ENCODE measurements at places on chromosomes 1 and 21.

DNA sequence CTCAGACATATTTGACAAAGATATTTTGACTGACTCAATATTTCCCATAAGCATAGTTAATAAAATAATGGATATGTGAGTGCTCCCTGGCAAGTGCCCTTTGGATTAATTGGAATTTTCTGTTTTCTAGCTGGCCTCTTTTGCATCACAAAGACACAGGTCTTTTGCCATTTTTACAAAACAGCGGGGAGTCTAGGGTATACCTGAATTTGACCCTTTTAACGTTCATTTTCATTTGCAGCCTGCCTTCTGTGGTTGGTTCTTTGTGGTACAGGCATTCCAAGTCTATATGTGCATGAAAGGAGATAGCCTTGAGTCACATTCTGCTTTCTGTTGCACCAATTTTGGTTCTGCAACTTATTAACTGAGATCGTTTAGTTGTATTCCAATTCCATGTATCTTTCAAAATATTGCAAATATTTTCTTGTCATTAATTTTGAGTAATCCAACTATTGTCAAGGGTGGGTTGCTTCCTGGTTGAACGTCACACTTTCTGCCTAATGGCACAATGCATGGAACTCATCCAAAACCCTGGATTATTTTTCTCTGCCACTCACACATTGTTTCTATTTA, 171.7 kb downstream of the CRB1 start:
- no peak for DNase-seq

GRCh38 chr1:65674522-65674921, 118.2 kb upstream of the PDE4B start:
- DNase-seq: no peak

DNA sequence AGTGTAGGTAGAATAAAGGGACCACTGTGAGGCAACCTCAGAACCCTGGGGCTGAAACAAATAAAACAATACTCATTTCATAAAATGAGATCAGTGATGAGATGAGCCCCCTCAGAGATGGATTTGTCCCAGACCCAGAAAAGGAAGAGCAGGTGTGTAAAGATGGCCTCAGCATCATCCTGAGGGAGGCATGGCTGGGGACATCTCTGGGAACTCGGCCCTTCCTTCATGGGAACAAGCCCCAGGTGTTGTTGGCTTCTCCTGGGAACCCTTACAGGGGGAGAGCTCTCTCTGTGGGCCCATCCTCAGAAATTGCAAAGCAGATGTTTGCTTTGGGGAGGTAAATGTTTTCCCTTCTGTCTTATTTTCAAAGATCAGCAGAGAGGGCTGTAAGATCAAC, 133.2 kb upstream of the USP24 start:
- no peak for DNase-seq

DNA sequence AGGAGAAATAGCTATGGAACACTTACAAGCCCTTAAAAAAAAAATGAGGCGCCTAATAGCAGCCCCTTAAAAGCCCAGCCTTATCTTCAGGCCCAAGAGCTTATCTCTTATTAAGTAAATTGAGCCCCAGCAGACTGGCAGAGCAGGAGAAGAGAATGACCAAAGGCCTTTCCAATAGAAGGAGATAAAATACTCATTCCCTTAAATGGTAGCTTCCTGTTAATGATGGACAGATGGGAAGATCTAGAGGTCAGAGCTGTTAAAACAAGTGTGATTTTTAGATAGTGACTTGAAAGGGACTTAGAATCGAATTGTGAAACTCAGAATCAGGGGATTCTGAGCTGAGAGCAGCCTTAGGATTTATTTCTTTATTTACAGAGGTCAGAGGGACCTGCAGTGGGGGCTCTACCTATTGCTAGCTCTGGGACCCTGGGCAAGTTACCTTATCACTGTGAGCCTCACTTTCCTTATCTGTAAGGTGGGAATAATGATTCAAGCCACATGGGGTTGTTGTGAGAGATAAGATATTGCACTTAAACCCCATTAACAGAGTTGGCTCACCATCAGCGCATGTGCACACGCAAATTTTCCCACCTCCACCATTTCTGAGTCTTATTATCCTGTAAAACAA, 101.3 kb upstream of the C8B start:
- DNase-seq: no peak

- DNase-seq: no peak
Observed at GRCh38 chr1:40662151-40662550, 3.3 kb downstream of the RIMS3 start.

GRCh38 chr1:108119500-108119899, 80.6 kb downstream of the SLC25A24 start:
- no peak for DNase-seq

DNA sequence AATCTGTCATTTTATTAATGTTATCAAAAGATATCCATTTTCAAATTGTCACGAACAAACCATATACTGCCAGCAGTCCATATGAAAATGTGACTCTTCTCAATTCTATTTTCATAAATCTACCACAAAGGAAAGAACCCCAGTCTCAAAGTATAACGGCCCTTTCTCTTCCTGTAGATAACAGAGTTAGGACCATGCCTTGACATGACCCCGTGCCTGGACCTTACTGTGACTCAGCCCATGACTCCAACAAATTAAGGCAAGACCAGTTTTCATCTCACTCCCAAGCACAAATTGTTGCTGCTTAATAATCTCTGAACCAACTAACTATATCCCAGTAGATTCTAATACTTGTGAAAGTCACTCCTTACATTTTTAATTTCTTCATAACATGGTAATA, 124.4 kb upstream of the NFIA start:
- DNase-seq: no peak

DNA sequence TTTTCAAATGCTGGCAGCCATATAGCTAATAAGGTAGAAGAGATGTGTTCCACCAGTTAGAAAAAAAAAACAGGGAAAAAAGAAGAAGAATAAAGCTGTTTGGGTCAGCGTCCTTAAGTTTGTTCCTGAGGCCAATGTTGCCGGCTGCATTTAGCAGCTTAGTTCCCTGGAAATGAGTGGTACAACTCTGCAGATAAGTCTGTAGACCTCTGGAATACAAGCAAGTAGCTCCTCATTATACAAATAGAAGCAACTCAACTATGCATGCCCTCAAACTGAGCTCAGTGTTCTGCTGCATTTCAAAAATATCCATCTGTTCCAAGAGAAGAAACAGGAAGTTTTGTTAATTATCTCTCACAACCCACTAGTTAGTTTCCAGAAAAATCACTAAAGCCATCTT, 181.2 kb upstream of the PKN2 start:
- no peak for DNase-seq

DNA sequence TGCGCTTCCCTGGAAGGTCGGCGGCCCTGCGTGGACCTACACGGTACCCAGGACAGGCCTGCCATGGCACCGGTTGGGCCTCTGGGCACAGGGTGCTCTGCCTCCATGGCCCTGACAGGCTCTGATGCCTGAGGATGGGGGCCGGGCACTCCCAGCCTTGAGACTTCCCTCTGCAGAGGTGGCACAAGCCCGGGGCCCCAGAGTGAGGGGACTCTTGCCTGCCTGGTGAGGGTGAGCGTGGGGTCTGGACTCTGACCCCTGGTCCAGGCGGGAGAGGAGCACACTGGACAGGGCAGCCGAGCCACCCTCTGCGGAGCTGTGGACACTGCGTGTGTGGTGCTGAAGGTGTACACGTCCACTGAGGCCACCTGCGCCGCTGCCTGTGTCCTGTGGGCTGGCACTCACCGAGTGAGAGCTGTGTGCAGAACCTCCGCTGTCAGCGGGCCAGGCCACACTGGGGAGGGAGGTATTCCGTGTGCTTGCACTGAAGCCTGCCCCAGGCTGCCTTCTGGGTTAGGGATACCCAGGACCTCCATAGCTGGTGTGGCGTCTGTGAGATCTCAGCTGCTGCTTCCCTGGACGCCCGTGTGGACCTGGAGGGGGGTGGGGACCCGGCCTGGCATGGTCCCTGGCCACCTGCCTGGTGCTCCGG, 10.4 kb downstream of the SKI start:
- DNase-seq: no peak

DNA sequence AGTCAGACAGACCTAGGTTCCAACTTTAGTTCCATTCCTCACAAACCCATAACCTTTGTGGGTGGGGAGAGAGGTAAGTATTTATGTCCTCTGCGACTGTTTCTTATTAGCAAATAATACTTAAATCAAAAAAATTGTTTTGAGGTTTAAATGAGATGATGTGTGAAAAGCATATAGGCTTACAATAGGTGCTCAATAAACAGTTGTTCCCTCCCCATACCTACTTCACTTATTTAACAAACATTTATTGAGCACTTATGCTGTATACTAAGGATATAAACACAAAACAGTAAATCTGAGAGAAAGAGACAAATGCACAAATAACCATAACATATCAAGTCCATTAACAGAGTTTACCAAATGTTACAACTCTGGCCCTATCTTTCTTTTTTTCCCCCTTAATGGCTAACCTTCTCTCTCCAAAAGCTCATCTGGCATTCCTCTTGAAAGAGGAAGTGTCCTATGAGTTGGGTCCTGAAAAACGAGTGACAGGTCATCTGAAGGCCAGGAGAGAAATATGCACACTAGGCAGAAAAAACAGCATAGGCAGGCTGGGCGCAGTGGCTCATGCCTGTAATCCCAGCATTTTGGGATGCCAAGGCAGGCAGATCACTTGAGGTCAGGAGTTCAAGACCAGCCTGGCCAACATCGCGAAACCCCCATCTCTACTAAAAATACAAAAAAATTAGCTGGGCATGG, 10.3 kb downstream of the PIGM start:
- DNase-seq: no peak

DNA sequence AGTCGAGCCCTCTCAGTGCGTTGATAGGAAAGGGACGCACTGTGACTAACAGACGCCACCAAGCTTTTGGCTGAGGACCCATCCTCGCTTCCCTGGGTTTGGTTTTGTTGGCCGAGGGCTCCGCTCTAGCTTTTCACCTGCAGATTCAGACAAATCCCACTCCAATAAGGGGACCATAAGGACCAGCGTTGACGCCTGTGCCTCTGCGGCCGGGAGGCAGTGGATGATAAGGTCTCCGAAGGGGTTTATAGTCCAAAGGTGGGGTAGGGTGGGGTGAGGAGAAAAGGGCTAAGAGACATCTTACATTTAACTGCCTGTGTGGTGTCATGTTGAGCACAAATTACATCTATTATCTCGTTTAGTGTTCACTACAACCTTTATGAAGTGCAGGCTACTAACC, 760 bp downstream of the PEX14 start:
- no peak for DNase-seq

- no peak for DNase-seq
Observed at GRCh38 chr1:187928288-187928687, 1099.5 kb downstream of the PLA2G4A start.

- DNase-seq: no peak
Observed at GRCh38 chr1:118102445-118102844, 82.6 kb downstream of the SPAG17 start.

GRCh38 chr1:13965770-13966398, 265.9 kb downstream of the PRDM2 start:
- no peak for DNase-seq

GRCh38 chr1:170964506-170964905, 29.2 kb downstream of the MROH9 start:
- no peak for DNase-seq

DNA sequence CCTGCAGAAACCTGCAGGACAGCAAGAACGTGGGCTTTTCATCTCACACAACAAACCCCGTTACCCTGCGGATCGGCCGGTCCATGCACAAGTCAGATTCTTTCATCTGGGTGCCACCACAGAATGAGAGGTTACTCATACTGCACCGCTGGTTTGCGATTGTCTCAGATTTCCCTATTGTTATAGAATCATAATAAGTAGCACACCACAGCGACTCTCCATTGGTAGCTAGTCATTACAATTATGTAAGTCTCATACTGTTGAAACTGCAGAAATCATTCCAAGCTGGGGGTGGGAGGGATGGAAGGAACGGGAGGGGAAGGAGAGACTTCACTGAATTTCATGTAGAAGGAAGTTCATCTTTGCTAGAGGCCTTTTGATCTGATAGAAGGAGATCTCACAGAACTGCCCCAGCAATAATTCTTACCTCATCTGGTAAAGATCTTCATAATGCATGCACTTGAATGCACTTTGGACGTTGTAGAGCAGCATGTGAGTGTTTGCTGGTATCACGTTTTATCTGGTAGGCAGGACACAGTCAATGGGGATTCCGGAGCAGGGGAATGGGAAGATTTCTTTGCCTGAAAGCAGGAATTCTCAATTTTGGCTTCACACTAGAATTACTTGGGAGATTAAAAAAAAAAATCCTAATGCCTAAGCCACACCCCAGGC, 221.1 kb downstream of the KIF26B start:
- DNase-seq: no peak

GRCh38 chr1:45840704-45841103, 37.3 kb downstream of the MAST2 start:
- DNase-seq: no peak

GRCh38 chr1:2237773-2238172, 9.7 kb downstream of the SKI start:
- no peak for DNase-seq

DNA sequence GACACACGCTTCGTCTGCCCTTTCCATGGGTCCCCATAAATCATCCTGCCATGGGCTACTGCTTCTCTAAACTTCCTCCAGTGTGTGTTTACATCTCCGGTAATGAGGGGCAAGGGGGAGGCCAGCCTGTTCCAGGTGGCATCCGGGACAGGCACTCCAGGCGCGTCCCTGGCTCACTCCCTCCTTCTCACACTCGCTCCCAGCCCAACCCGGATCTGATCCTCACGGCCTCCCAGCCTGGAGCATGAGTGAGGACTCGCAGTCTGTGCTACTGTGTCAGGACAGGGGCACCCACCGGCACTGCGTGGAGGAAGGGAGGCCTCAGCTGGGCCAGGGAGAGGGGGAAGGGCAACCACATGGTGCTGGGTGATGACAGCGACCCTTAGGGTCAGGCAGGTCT, 225.4 kb downstream of the TRABD2B start:
- no peak for DNase-seq

DNA sequence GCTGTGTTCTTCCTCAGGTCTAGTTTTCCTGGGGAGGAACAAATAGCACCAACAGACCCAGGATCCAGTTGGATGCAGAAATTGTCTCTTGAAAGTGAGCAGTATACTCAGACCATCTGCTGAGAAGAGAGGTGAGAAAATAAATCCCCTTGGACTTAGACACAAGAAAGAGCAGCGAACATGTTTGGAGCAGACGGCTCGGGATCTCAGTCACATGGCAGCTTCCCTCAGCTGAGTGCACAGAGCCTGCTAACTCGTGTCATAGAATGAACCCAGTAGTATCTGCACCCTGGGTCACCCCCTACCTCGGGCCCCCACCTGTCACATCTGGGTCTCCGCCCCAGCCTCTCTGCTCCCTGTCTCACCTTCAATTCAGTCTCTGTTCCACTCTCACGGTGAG, 115.6 kb downstream of the CCDC185 start:
- no peak for DNase-seq

GRCh38 chr1:223771814-223772770, 59.8 kb downstream of the CAPN2 start:
- no peak for DNase-seq

DNA sequence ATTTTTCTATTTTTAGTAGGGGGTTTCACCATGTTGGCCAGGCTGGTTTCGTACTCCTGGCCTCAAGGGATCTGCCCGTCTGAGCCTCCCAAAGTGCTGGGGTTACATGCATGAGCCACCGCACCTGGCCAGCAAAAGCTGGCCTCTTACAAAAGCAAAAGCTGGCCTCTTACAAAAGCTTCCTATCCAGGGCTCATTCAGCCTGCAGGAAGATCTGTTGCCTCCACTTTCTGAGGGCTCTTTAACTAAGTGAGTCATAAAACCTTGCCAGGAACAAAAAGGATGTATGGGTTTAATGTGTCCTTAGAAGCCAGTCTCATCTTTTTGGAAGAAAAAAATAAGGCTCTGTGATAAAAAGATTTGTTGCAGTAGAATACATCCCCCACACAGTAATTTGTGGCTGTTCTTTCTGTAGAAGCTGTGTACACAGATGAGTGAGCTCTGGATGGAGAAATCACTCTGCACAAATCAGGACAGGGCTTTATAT, 15.0 kb downstream of the HTR1D start:
- DNase-seq: no peak
